ENCODE measurements at places on chromosomes 2 and 18.

GRCh38 chr2:219002395-219003266 lies 9.4 kb upstream of the CRYBA2 start:
- DNase-seq, result peak; percentile 68

GRCh38 chr2:64941801-64942200 lies 47.4 kb upstream of the SLC1A4 start:
- no peak for DNase-seq

- DNase-seq, result no peak
Measured at GRCh38 chr18:77177009-77177408, 44.4 kb upstream of the MBP start.

GRCh38 chr2:86445436-86445835 lies 4.3 kb downstream of the KDM3A start:
- no peak for DNase-seq

GRCh38 chr2:191322828-191323506 lies 77.8 kb downstream of the MYO1B start:
- no peak for DNase-seq

GRCh38 chr2:156003780-156004179 lies 328.7 kb downstream of the NR4A2 start:
- DNase-seq, result no peak

- no peak for DNase-seq
Measured at GRCh38 chr2:216520112-216520511, 21.5 kb downstream of the RPL37A start.

DNA sequence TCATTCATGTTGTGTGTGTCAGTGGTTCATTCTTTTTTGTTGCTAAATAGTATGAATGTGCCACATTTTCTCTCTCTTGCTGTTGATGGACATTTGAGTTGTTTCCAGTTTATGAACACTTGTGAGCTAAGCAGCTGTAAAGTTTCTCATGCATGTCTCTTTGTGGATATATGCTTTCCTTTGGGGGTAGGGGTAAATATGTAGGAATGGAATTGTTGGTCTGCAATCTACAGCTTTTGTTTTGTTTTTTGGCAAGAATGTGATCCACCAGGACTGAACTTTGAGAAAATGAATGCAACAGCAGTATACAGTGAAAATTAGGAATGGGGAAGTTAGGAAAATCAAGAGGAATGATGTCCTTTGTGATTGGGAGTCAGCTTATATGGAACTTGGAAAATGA lies 226.3 kb downstream of the CDCA7 start:
- no peak for DNase-seq

GRCh38 chr2:241532733-241533601 lies 24.6 kb upstream of the STK25 start:
- DNase-seq, result no peak

DNA sequence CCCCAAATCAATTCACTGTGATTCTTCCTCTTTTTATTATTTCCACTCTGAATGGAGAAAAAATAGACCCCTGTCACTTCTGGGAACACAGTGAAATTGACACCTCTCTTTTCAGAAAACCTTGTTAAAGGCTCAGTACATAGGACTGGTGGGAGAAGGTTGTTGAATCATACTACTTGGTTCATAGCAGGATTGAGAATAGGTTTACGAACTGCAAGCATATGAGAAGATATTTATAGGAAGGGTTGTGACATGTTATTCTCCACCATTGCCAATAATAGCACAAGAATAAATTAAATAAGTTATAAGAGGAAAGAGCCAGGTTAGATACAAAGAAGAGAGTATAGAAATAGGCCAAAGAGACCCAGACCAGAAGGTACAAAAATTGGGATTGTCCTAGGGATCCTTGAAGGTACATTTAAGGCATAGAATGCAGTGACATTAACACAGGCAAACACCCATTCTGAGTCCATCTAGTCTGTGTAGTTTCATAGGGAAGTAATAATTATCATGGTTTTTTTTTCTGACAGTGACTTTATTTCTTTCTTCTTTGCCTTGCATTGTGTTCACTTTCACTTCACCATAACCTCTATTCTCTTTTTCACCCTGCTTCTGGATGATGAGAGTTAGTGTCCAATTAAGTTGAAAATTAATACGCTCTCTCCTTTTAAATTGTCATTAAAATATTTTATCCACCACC lies 21.8 kb upstream of the SERPINE2 start:
- no peak for DNase-seq

- no peak for DNase-seq
Measured at GRCh38 chr2:29583104-29583503, 338.3 kb downstream of the ALK start.

DNA sequence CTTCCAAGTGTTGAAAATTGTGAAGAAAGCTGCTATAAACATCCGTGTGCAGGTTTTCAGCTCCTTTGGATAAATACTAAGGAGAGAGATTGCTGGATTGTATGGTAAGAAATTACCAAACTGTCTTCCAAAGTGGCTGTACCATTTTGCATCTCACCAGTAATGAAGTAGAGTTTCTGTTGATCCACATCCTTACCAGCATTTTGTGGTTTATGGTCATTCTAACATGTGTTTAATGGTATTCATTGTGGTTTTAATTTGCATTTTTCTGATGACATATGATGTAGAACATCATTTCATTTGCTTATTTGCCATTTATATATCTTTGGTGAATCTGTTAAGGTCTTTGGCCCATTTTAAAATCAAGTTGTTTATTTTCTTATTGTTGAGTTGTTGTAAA lies 260.7 kb downstream of the SPAG16 start:
- no peak for DNase-seq

GRCh38 chr2:65296971-65297370 lies 69.3 kb downstream of the ACTR2 start:
- no peak for DNase-seq

DNA sequence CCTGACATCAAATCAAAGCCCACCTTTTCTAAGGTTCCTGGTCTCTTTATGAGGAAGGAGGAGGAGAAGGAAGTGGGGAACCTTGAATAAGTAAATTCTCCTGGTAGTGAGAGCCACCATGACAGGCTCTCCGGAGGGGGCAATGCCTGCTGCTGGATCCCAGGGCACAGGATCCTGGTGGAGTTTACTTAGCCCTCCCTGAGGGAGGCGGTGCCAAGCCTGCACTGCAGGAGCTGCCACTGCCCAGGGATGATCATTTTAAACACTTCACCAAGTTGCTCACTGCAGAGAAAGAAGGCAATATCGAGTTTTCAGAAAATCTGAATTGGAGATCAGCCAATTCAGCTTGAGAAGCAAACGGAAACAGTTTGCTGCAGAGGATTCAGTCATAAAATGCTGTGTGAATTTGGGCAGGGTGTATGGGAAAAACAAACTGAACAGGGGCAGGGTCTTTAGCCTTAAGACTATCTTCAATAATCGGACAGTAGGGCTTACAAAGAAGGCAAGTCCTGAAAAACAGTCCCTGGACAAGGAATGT lies 200.7 kb downstream of the RAD51AP2 start:
- no peak for DNase-seq

- DNase-seq, result no peak
Measured at GRCh38 chr2:30110773-30111172, 36.0 kb upstream of the YPEL5 start.

DNA sequence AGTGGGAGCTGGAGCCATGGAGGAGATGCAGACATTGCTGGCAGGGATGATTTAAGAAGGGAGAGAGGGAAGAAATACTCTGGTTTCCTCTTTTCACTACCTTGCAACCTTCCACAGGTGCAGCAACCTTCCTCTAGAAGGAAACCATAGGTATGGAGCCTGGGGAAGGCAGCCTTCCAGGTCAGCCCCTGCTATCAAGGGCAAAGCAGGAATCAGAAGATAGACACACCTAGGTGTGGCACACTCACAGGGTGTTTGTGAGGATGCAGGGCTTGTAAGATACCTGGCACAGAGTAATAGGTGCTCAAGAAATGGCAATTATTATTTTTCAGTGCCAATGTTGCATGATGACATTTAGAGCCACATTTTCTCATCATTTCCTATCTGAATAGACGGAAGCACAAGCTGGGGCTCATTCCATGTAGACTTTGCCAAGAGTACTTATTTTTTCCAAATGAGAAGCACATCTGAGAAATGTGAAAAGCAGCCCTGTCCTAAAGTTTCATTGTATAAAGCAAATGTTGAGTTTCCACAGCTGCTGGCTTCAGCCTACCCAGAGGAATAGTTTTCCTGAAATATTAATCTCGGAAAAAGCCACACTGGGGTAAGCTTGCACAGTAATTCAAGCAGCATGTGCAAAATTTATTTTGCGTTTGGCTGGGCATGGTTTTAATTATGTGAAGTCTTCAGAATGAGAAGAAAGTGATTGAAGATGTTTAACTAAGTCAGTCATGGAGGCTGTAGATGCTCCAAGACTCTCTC lies 20.6 kb downstream of the EVA1A start:
- no peak for DNase-seq

- DNase-seq, result no peak
Measured at GRCh38 chr2:84373866-84374265, 85.2 kb downstream of the SUCLG1 start.

- peak; percentile 7 for DNase-seq
Measured at GRCh38 chr18:25726298-25726697, 364.1 kb downstream of the SS18 start.

DNA sequence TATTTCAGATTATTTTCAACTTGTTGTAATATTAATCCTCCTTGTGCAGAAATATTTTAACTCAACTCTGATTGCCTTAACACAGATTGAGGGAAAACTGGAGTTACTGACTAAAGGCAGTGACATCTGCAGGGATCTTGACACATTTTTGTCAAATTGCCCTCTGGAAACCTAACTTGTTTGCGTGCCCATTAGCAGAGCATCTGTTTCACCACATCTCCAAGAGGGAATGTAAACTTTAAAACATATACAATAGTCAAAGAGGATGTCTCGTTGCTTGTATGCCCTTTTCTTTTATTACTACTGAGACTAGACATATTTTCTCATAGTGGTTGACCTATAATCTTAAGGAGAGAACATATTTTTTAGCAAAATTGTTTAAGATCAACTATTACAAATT lies 14.2 kb downstream of the INPP1 start:
- DNase-seq, result peak; percentile 71

- no peak for DNase-seq
Measured at GRCh38 chr18:24840640-24841039, 380.2 kb downstream of the HRH4 start.

- no peak for DNase-seq
Measured at GRCh38 chr2:3777966-3778365, 74.6 kb downstream of the DCDC2C start.

DNA sequence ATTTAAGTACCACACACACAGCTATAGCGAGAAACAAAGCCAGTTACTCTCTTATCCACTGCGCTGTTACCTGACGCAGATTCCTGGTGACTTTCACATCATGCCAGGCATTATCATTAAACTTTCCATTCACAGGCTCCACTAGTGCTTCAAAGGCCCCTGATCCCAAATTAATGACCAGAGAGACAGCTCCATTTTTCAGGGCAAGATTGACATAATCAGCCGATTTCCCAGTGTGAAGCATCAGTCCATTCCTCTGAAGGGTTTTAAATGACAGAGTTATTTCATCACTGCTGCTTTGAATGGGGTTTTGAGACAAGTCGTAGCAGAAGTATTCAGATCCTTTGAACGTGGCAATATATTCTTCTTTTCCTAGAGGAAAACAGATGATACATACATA lies 408.7 kb downstream of the NRXN1 start:
- DNase-seq, result no peak

GRCh38 chr2:230144355-230144754 lies 75.4 kb downstream of the SP110 start:
- DNase-seq, result no peak

DNA sequence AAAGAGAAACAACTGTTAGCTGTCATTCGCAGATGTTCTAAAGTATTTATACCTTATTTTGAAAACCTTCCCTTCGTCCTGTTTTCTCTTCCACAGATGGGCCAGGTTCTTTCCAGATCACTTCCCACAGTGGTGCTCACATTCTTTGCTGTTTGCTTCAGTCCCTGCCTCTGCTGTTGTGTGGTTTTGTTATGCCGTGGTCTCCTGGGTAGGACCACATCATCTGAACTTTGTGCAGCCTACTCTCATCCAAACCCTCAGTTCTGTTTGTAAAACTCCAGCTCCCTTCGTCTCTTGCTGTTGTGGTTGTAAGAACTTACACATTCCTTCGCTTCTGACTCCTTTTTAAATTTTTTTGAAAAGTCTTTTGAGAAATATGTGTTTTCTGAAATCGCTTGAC lies 38.1 kb downstream of the ZNF236 start:
- no peak for DNase-seq

- no peak for DNase-seq
Measured at GRCh38 chr2:26572591-26572990, 68.6 kb downstream of the CIB4 start.

All from NCI-H1694 (cell line).